ENCODE measurements at places on chromosomes 6 and 20.

- H3K27me3 ChIP-seq, result no peaks in the 10 kb centered on the region
- H3K4me1 ChIP-seq, result peaks cover 17% of the 10 kb centered on the region
- no peak overlapping the region for H3K27ac ChIP-seq
- H3K4me3 ChIP-seq, result no peak overlapping the region
- H3K36me3 ChIP-seq, result no peaks in the 10 kb centered on the region
- DNase-seq, result no peak
Observed at GRCh38 chr6:18330548-18331081, 56.5 kb upstream of the RNF144B start.

DNA sequence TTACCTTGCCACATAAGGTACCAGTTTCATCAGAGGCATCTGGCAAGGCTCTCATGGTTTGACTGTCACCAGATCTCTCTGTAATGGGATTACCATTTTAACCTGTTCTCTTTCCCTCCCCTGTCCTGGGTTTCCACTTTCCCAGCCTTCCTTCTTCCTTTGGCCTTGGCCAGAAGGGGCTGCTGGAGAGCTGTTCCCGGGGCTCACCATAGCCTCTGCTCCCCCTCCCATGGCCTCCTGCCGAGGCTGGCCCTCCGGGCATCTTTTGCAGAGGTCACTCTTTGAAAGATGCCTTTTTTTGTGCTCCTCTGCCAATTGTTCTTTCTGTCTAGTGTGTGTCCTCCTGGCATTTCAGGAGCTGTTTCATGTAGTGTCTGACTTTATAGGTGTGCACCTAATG, 100.7 kb upstream of the SCP2D1 start:
- no peaks in the 10 kb centered on the region for H3K27me3 ChIP-seq
- H3K36me3 ChIP-seq, result no peaks in the 10 kb centered on the region
- H3K4me1 ChIP-seq, result peaks cover 12% of the 10 kb centered on the region

DNA sequence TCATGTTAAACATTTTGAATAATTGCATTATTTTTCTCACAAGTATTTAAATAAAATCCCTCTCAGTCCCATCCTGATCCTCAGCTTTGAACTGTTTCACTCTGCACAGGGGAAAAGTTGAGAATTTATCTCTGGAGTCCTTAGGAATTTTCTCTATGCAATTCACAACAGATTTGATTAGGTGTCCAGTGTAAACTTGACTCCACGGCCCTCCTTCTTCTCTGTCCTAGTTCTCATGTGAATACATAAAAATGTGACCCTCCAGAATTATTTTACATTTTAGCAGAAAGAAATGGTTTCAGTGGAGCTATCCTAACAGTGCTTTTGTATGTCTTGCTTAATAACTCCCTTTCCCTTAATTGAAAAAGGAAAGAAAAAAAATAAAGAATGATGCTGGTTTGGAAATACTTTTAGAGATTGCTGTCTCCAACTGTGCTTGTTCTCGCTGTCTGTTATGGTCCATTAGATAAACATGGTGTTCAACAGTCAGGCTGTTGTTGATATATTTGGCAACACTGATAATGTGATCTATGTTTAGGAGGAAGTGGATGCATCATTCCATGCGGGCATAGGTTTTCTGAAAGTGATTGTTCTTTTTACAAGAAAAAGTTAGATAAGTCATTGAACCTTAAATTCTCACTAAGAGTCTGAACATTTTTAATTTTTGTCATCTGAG, 599.4 kb upstream of the CITED2 start:
- H3K36me3 ChIP-seq, result peaks cover 6% of the 10 kb centered on the region
- DNase-seq, result no peak
- H3K4me1 ChIP-seq, result peaks cover 57% of the 10 kb centered on the region
- H3K27ac ChIP-seq, result peak overlapping the region; percentile 83
- H3K27me3 ChIP-seq, result no peaks in the 10 kb centered on the region

GRCh38 chr20:9236458-9236857, 167.6 kb downstream of the PLCB4 start:
- no peaks in the 10 kb centered on the region for H3K27me3 ChIP-seq
- no peak for DNase-seq
- H3K4me1 ChIP-seq, result peaks cover 8% of the 10 kb centered on the region
- no peak overlapping the region for H3K4me3 ChIP-seq
- no peak overlapping the region for H3K27ac ChIP-seq

DNA sequence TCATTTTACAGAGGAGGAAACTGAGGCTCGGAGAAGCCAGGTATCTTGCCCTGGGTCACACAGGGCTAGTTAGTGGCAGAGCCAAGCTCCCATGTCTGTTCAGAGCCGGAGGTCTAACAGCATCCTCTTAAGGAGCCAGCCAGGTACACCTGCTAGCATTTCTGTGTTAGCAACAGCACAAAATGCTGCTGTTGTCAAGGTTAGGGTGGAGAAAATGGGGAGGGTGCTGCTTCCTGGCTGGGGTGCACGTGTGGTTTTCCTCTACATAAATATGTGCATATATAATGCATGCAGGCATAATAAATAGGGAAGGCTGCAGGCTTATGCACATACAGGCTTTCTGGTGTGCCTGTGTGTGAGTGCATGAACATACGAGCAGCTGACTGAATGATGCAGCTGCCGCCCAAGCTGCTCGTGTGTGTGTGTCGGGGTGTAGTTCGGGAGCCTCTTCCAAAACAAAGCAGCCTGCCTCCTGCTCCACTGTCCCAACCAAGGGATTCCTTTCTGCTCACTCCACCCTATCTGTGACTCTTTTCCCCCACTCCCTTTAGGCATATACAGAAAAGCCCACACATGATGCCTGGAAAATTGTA, 86.6 kb downstream of the CD40 start:
- peaks cover 33% of the 10 kb centered on the region for H3K27me3 ChIP-seq
- H3K4me3 ChIP-seq, result no peak overlapping the region
- H3K36me3 ChIP-seq, result no peaks in the 10 kb centered on the region
- H3K4me1 ChIP-seq, result no peaks in the 10 kb centered on the region

- H3K36me3 ChIP-seq, result no peaks in the 10 kb centered on the region
- no peak for DNase-seq
- no peak overlapping the region for H3K4me3 ChIP-seq
- H3K27me3 ChIP-seq, result no peaks in the 10 kb centered on the region
- no peak overlapping the region for H3K27ac ChIP-seq
Observed at GRCh38 chr20:52744441-52744840, 227.7 kb upstream of the TSHZ2 start.

DNA sequence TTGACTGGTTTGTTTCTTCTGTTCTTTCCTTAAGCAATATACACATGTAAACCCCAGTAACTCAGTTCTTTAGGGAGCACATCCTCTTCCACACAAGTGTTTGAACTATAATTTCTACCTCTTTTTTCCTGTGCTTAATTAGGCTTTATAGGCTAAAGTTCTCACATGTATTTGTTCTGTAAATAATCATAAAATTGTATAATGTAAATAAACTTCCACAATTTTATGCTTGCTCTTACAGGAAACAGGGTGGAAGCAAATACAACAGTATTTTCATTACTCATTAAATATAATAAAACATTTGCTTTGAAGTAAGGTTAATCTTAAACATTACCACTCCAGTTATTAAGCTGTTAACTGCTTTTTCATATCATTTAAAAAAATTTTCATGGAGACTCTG, 26.9 kb downstream of the GPRC6A start:
- no peaks in the 10 kb centered on the region for H3K36me3 ChIP-seq
- H3K4me3 ChIP-seq, result no peak overlapping the region
- H3K4me1 ChIP-seq, result no peaks in the 10 kb centered on the region
- peaks cover 48% of the 10 kb centered on the region for H3K27me3 ChIP-seq
- no peak for DNase-seq

GRCh38 chr20:17856837-17857605, 111.6 kb downstream of the SNX5 start:
- no peak overlapping the region for H3K27ac ChIP-seq
- H3K4me1 ChIP-seq, result peaks cover 7% of the 10 kb centered on the region
- no peak overlapping the region for H3K4me3 ChIP-seq
- no peaks in the 10 kb centered on the region for H3K36me3 ChIP-seq

DNA sequence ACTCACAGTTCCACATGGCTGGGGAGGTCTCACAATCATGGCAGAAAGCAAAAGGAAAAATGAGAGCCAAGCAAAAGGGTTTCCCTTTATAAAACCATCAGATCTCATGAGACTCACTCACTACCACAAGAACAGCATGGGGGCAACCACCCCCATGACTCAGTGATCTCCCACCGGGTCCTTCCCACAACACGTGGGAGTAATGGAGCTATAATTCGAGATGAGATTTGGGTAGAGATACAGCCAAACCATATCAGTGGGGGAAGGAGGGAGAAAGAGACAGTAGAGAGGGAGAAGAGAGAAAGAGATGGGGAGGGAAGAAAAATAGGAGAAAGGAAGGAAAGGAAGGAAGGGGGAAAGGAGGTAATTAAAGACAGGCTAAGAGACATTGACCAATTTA, 30.1 kb downstream of the GMDS start:
- no peak for DNase-seq
- H3K4me1 ChIP-seq, result peaks cover 7% of the 10 kb centered on the region
- H3K27me3 ChIP-seq, result no peaks in the 10 kb centered on the region

- H3K36me3 ChIP-seq, result no peaks in the 10 kb centered on the region
- H3K27ac ChIP-seq, result no peak overlapping the region
- no peak for DNase-seq
Observed at GRCh38 chr6:157481865-157482249, 100.9 kb downstream of the ZDHHC14 start.

DNA sequence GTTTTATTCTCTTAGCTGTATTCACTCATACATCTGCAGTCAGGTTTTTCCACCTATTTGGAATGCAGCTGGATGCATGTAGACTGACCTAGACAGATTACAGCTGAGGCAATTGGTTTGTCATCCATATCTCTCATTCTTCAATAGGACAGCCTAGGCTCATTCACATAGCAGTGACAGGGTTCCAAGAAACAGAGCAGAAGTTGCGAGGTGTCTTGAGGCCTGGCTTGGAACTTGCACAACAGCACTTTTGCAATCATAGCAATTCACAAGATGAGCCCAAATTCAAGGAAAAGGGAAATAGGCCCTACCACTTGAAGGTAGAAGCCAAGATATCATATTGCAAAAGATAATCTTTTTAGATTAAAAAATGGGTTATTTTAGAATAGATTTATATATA, 508.9 kb upstream of the JAG1 start:
- no peak overlapping the region for H3K4me3 ChIP-seq
- H3K4me1 ChIP-seq, result peaks cover 40% of the 10 kb centered on the region
- DNase-seq, result no peak
- peak overlapping the region; percentile 8 for H3K27ac ChIP-seq
- H3K27me3 ChIP-seq, result no peaks in the 10 kb centered on the region

DNA sequence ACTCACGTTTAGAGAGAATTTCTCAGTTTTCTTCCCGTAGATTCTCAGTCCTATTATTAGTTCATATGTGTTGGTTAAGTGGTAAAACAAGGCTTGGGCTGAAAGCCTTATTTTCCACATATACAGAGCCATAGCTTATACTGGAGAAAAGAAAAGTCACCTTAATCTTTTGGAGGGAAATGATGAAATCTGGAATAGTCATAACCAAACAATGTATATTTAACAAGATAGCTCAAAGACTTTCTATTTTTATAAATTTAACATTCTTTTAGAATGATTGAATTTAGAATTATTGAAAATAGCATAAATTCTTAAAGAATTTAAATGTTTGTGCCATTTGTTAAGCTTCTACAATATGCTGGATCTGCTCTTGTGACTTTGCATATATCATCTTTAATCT, 85.8 kb downstream of the CDKAL1 start:
- peaks cover 36% of the 10 kb centered on the region for H3K4me1 ChIP-seq
- H3K27ac ChIP-seq, result no peak overlapping the region
- H3K27me3 ChIP-seq, result no peaks in the 10 kb centered on the region
- DNase-seq, result no peak
- H3K36me3 ChIP-seq, result peaks cover 2% of the 10 kb centered on the region

DNA sequence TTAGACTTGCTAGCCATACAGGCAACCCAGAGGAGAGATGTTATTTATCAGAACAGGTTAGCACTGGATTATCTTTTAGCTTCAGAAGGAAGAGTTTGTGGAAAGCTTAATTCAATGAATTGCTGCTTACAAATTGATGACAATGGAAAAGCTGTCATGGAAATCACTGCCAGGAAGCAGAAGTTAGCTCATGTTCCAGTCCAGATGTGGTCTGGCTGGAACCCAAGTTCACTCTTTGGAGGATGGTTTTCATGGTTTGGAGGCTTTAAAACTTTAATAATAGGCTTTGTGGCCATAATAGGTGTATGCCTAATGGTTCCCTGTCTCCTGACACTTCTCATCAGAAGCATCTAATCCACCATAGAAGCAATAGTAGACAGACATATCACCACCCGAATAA, 699.0 kb downstream of the PHF3 start:
- no peak for DNase-seq
- no peaks in the 10 kb centered on the region for H3K36me3 ChIP-seq
- H3K27ac ChIP-seq, result no peak overlapping the region
- H3K27me3 ChIP-seq, result peaks cover 4% of the 10 kb centered on the region
- H3K4me1 ChIP-seq, result no peaks in the 10 kb centered on the region
- H3K4me3 ChIP-seq, result no peak overlapping the region

DNA sequence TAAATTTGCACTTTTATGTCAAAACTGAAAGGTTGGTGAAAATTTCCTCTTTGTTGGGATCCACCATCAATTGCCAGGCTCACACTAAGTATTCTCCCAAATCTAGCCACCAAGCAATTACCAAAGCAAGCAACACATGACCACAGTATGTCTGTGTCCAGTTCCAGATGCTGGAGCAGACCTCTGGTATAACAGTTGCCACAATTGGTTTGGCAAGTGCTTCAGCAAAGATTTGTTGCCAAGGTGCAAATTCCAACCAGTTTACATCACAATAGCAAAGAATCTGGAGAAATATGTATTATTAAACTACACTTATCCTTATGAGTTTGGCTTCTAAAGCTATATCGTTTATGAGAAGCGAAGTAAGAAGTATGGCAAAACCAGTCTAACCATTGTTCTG, 6.4 kb downstream of the GTF2H5 start:
- H3K4me3 ChIP-seq, result no peak overlapping the region
- no peaks in the 10 kb centered on the region for H3K27me3 ChIP-seq
- DNase-seq, result no peak

DNA sequence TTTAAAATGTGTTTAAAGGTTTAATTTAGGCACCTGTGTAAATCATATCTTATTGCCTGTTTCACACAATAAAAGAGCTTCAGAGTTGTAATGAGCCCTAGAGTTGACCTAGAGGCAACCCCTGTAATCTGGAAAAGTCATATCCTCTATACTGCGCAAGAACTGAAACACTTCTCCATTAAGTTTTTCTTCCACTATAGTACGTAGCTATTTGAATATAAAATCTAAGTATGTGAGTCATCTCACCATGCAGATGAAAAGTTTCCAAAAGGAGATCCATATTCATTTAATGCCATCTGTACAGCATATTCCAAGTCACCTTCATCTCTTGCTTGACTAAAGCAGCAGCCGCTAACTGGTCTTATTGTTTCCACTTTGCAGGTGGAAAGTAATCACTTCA, 26.0 kb upstream of the TAAR1 start:
- H3K27ac ChIP-seq, result no peak overlapping the region
- DNase-seq, result no peak
- no peaks in the 10 kb centered on the region for H3K36me3 ChIP-seq
- H3K4me1 ChIP-seq, result no peaks in the 10 kb centered on the region
- no peak overlapping the region for H3K4me3 ChIP-seq

GRCh38 chr6:165988757-165989456, 178.7 kb downstream of the TBXT start:
- H3K4me3 ChIP-seq, result peak overlapping the region; percentile 77
- no peaks in the 10 kb centered on the region for H3K36me3 ChIP-seq
- no peak overlapping the region for H3K27ac ChIP-seq
- H3K27me3 ChIP-seq, result peaks cover 48% of the 10 kb centered on the region
- no peak for DNase-seq
